ENCODE measurements at places on chromosomes 1 and 21. TPM values are rescaled to one million over a fixed set of nuclear protein-coding genes. Genes with fewer than 3 reads are reported as not detected.

The PACC1 gene
- 20.2 TPM for total RNA-seq

The DUSP23 gene
- 10.6 TPM for total RNA-seq

The RASSF5 gene
- total RNA-seq: 2.4 TPM

The DUSP10 gene
- 37.4 TPM for total RNA-seq

The TGFB2 gene
- 36.2 TPM for total RNA-seq

The MATN1 gene
- under 0.01 TPM for total RNA-seq

The DNAJC28 gene
- 1.7 TPM for total RNA-seq

The ZNF672 gene
- 16.3 TPM for total RNA-seq

The PPM1J gene
- total RNA-seq: 1.6 TPM

The MAP3K21 gene
- total RNA-seq: 0.59 TPM

The ANKRD13C gene
- total RNA-seq: 19.3 TPM

The ACTA1 gene
- total RNA-seq: 0.14 TPM

The TRAF3IP3 gene
- total RNA-seq: not detected

The OR6K6 gene
- total RNA-seq: not detected

The ANGPTL3 gene
- total RNA-seq: not detected

The PFKL gene
- 312 TPM for total RNA-seq

The RAB3B gene
- total RNA-seq: 31.8 TPM

The OR2L8 gene
- total RNA-seq: not detected

The C1orf167 gene
- total RNA-seq: not detected

The CA6 gene
- not detected for total RNA-seq

The MYCBP gene
- 14.8 TPM for total RNA-seq

The UBE2G2 gene
- total RNA-seq: 64.4 TPM

The GABRD gene
- not detected for total RNA-seq

The GPR25 gene
- not detected for total RNA-seq

The RPTN gene
- not detected for total RNA-seq

The P3H1 gene
- 348 TPM for total RNA-seq

The CYP4A11 gene
- not detected for total RNA-seq

The ITLN2 gene
- not detected for total RNA-seq

The TEX38 gene
- total RNA-seq: not detected

The KCNE1 gene
- total RNA-seq: 0.30 TPM

The IFI44L gene
- 1.6 TPM for total RNA-seq

The SAMD11 gene
- total RNA-seq: 25.2 TPM

The LRRC71 gene
- total RNA-seq: 0.37 TPM

The ACTL8 gene
- total RNA-seq: under 0.01 TPM

The ETV3L gene
- total RNA-seq: not detected

The FAM89A gene
- 2.9 TPM for total RNA-seq

The VWA1 gene
- 13.1 TPM for total RNA-seq

The CELA2A gene
- not detected for total RNA-seq

The RHEX gene
- total RNA-seq: not detected

The RXRG gene
- not detected for total RNA-seq

The S100A9 gene
- total RNA-seq: not detected

The ZNF648 gene
- total RNA-seq: not detected

The TBX15 gene
- total RNA-seq: not detected

The HCN3 gene
- 1.2 TPM for total RNA-seq
